ENCODE measurements at places on chromosomes 2 and 18.

DNA sequence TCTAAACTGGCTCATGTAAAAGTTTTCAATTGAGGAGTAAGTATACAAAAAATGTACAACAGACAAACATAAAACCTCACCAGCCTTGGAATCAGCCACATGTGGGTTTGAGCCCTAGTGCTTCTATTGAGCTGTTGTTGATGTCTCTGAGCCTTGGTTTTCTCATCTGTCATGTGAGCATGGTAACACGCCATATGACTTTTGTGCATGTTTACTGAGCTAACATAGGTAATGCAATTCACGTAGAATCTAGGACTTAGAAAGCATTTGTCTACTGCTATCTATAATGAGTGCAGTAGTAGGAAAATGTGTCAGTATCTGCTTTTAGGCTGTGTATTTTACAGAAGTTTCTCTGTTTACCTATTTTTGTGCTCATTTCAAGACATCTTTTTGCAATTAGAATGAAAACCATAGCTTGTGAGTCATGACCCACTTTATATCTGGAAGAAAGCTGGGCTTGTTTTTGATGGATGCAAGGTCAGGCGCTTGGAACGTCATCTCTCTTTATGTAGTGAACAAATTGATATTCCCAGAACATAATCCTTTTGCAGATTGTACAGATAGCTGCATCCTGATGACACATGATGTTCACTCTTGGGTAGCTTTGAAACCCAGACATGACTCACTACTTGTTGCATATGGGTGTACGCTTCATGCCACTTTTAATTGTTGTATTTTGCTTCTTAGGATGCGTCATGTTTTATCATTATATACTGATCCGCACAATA lies 94.3 kb downstream of the RNF144A start:
- DNase-seq, result no peak

- peak; percentile 27 for DNase-seq
Measured at GRCh38 chr2:85648619-85649018, 19.4 kb downstream of the SFTPB start.

GRCh38 chr18:1050012-1050657 lies 145.5 kb downstream of the ADCYAP1 start:
- peak; percentile 34 for DNase-seq

GRCh38 chr2:20061476-20061875 lies 10.0 kb upstream of the LAPTM4A start:
- DNase-seq, result no peak

GRCh38 chr18:48548011-48548771 lies 9.4 kb downstream of the CTIF start:
- peak; percentile 96 for DNase-seq

- DNase-seq, result no peak
Measured at GRCh38 chr18:55221622-55222021, 262.4 kb upstream of the CCDC68 start.
